ENCODE measurements at places on chromosomes 1 and 21. TPM values are rescaled to one million over a fixed set of nuclear protein-coding genes. Genes with fewer than 3 reads are reported as not detected.
A peak's percentile ranks its signal among the peaks of the same experiment; 100 is the strongest.

The TMEM200B gene
- 3.8 TPM for total RNA-seq

The ADAMTSL4 gene
- 39.5 TPM for total RNA-seq

The CCDC27 gene
- total RNA-seq, result 0.09 TPM

The IGSF21 gene
- 1.7 TPM for total RNA-seq

The SPRR2F gene
- not detected for total RNA-seq

The HSF2BP gene
- total RNA-seq, result 0.42 TPM

The CAMK2N1 gene
- 28.5 TPM for total RNA-seq

The UBE2G2 gene
- total RNA-seq, result 69.8 TPM

GRCh38 chr1:230854423-230854822, 13.9 kb downstream of the C1orf198 start:
- DNase-seq, result no peak

- no peak for DNase-seq
Measured at GRCh38 chr1:162256287-162256686, 120.4 kb downstream of the SPATA46 start.

GRCh38 chr1:109637446-109637845, 17.8 kb downstream of the AMPD2 start:
- no peak for DNase-seq

DNA sequence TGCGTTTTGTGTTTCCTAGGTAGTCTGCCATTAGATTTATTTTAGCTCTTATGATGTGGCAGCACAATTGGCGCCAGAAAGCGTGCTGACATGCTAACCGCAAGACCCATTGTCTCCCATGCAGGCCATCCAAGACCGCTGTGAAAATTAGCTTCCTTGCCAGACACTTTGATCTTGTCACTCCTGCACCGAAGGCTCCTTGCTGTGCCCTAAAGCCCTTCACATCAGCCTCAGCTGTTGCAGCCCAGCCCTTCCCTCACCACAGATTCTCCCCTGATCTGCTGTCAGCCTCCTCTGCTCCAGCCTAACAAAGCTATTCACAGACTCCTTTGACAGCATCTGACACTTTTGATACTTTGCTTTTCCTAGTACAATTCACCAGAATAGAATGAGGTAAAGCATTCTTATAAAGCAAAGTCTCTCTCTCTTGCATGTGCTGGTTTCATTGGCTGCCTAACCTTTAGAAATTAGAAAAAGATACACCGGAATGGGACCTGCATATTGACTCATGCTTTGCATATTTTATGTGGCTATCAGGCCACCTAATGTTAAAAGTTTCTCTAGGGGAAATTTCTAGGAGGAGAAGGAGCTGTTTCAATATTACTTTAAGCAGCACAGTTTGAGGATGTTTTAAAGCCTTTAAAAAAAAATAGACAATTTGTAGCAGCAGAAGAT, 280.3 kb upstream of the FMN2 start:
- no peak for DNase-seq

DNA sequence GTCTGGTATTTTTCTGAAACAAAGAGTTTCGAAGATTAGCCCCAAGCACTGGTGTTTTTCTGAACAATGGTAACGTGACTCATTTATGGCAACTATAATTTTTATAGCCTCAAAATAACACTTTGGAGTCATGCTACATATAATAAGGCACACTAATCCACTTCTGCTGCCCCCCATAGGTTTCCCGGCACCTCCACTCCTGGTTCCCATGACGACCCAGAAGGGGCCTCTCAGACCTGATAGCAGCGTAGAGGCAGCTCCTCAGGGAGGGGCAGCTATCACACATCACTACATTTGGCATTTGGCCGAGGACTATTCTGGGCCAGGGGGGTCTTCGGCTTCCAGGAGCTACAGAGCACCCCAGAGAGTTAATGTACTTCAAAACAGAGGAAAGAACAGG, 23.3 kb downstream of the CAPN8 start:
- no peak for DNase-seq

GRCh38 chr1:78223417-78224215, 177.8 kb downstream of the GIPC2 start:
- no peak for DNase-seq

- no peak for DNase-seq
Measured at GRCh38 chr21:44736291-44737004, 25.1 kb upstream of the TSPEAR start.

GRCh38 chr1:7253988-7254587, 468.8 kb downstream of the CAMTA1 start:
- no peak for DNase-seq

DNA sequence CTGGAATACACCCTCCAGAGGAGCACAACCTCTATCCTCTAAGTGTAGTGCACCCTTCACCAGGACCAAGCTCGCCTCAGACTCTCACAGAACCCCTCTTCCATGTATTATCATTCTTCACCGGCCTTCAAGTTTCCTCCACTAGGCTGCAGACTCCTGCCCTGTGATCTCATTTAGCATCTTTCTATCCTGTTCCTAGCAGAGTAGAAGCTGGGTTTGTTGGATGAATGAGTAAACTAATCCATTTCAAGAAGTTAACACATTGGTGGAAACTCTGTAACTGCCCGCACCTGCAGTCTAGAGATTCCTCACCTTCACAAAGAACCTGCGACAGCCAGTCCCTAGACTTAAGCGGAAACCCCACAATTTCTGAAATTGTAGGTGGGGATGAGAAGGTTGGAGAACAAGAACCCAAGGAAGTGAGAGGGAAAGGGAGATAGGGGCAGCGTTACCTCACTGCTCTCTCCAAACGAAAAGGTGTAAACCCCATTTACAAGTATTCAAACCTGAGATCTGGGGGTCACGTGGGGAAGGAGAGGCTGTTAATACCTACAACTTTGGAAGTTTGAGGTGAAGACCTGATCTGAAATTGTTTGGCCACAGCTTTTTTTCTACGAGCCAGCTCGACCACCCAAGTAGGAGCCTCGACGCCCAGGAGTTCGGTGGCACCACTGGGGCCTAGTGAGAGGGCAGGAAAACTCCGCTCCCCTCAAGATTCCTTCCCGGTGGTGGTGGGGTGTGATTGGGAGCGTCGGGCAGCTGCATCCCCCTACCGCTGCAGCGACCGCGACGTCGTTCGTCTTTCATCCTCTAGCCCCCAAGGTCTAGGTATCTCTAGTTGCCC, 1.2 kb downstream of the PTPN14 start:
- DNase-seq, result no peak

DNA sequence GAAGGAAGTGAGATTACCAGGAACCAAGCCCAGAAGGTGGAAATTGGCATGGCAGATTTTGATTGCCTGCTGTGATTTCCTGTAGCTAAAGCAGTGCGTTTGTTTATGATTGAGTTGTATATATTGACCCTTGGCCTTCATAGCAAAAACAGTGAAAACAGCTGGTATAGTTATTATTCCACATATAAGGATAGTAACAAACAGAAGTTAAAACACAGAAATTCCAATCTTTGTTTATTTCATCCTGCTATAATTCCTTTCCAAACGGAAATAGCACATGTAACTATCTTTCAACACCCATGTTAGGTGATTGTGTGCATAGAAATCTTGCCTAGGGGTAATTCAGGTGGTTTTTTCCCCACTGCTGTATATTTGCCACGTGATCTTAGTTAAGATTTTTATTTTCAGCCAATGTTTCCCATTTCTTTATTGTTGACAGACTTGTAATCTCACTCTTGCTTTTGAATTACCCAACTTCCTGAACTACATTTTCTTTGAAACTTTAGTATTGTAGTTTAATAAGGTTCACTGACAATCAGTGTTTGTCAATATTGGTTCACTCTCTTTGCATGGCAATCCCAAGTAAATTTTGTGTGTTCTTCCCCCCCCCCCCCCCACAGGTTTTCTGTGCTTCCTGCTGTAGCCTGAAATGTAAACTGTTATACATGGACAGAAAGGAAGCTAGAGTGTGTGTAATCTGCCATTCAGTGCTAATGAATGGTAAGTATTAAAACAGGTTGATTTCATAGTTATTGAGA, 102.7 kb downstream of the CC2D1B start:
- no peak for DNase-seq

DNA sequence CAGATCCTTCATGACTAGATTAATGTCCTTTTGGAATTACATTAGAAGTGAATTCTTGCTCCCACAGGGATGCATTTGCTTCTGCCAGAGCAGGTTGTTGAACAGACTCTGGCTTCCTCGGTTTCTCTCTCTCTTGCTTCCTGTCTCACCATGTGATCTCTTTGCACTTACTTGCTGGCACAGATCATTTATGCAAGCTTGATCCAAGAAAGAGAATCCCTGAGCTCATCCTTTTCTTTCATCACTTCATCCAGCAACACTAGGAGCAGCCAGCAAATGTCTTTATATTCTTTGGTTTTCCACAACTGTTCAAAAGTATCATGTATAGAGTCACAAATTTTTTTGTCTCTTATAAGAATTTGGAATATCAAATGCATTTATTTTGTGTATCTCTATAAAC, 313.5 kb downstream of the ZNF326 start:
- DNase-seq, result no peak

DNA sequence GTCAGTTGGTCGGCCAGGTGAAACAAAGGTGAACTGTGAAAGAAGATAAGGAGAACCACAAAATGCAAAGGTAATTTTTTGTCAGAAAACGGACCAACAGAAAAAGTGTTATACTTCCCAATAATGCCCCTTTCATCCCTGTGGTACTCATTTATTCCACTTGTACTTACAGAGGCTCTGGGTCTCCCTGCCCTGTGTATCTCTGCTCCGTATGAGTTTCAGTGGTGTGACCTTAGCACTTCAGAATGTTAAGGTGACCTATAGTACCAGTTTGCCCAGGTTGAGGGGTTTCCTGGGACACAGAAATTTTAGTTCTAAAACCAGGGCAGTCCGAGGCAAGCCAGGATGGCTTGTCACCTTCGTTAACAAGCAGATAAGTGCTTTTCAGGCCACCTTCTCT, 254.8 kb downstream of the OLFM3 start:
- no peak for DNase-seq

DNA sequence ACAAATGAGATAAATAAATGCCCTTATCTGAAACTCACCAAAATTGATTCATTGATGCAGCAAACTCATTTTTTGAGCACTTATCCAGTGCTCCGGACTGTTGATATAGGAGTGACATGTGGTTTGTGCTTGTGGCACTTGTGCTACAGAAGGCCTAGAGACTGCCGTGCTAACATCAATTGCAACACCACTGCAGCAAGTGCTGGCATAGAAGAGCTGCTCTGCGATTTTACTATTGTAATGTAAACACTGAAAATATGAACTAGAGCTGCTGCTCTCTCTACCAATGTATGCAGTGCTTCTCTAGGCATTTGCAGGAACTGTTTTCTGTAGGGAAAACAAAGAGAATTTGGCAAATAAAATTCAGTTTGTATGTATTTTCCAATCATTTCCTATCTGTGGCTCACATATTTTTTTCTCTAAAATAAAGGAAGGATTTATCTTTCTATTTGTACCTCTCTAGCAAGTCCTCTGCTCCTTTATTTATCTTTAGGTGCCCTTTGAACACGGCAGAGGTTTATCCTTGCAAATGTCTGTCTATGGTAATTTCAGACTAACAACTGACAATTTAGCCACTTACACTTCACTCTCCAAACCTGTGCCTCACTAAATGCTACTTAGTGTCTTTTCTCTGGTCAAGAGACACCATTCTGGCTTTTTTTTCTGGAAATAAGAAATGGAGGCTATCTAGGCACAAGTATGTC, 409.5 kb upstream of the ADGRL2 start:
- DNase-seq, result no peak

DNA sequence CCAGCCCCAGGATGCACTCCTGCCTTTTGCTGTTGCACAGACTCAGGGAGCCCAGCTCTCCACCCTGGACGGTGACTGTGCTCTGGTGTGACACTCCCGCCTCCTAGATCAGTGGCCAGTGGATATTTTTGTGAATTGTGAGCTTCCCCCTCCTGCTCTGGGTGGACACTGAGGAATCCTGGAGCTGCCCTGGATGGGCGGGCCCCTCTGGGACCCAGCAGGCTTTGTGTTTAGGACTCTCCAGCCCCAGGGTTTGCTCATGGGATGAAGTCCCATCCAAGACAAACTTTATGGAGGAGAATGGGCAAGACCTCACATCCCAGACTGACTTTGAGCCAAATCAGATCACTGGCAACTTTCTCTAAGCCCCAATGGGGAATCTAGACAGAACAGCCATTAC, 16.1 kb downstream of the SLC6A9 start:
- DNase-seq, result peak; percentile 85

GRCh38 chr1:226601456-226601855, 52.9 kb downstream of the STUM start:
- no peak for DNase-seq

DNA sequence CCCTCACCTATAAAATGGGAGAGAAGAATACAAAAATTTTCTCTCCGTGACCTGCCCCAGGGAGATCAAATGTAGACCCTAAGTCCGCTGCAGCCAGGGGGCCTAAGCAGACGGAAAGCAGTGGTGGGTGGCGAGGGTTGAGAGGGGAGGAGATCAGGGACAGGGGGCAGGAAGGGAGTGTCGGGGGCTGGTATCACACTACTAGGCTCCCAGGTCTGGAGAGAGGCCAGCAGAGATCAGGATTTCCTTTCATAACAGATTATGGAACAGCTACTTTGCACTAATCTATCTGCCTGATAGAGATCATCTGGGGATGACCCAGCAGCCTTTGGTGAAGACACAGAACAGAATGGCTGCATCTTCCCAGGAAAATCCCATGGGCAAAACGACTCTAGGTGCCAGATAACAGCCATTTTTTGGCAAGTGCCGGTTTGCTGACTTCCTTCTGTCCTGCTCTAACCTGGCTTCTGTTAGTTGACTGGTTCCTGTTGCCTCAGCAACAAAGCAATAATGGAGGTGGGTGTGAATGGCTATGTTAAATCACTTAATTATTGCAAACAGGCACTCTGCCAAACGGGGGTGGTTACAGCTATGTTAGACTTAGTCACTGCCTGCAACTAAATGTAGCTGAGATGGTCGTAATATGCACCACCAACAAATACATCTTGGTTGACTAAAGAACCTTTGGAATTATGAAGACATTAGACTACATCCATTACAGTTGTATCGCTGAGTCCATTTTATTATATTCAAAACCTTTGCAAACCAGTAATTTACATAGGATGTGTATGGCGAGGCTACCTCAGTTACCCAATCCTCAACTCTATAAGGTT, 30.0 kb upstream of the EPS8L3 start:
- DNase-seq, result peak; percentile 61

GRCh38 chr21:15928196-15928595, 198.4 kb downstream of the USP25 start:
- DNase-seq, result no peak

- DNase-seq, result no peak
Measured at GRCh38 chr1:107524301-107524700, 383.5 kb downstream of the NTNG1 start.

DNA sequence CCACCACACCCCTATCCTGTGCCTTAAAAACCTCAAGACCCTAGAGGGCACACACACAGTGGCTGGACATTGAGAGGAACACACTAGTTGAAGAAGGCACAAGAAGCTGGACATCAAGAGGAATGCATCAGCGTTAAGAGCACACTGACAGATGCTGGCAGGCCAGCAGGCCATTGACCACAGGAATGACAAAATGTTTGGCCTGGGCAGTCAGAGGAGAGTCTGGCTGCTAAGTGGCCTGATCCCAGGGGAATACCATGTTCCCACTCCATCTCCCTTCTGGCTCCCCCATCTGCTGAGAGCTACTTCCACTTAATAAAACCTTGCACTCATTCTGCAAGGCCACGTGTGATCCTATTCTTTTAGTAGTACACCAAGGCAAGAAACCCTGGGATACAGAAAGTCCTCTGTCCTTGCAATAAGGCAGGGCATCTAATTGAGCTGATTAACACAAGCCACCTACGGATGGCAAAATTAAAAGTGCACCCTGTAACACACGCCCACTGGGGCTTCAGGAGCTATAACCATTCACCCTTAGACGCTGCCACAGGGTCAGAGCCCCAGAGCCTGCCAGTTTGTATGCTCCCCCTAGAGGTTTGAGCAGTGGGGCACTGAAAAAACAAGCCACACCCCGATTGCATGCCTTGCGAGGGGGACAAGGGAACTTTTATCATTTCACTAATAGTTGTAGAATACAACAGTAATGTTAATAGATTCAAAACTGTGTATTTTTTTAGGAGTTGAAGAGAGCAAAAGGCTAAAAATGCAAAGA, 1216.1 kb upstream of the NCAM2 start:
- DNase-seq, result no peak

All from right cardiac atrium (tissue), 5 donors.